ENCODE measurements at places on chromosomes 6 and 20.
A peak's percentile ranks its signal among the peaks of the same experiment; 100 is the strongest.

GRCh38 chr6:137982418-137983189, 115.5 kb downstream of the TNFAIP3 start:
- H3K27ac ChIP-seq: no peak overlapping the region
- H3K4me1 ChIP-seq: no peaks in the 10 kb centered on the region
- DNase-seq: no peak
- no peaks in the 10 kb centered on the region for H3K27me3 ChIP-seq
- no peak overlapping the region for H3K4me3 ChIP-seq
- H3K36me3 ChIP-seq: no peaks in the 10 kb centered on the region

DNA sequence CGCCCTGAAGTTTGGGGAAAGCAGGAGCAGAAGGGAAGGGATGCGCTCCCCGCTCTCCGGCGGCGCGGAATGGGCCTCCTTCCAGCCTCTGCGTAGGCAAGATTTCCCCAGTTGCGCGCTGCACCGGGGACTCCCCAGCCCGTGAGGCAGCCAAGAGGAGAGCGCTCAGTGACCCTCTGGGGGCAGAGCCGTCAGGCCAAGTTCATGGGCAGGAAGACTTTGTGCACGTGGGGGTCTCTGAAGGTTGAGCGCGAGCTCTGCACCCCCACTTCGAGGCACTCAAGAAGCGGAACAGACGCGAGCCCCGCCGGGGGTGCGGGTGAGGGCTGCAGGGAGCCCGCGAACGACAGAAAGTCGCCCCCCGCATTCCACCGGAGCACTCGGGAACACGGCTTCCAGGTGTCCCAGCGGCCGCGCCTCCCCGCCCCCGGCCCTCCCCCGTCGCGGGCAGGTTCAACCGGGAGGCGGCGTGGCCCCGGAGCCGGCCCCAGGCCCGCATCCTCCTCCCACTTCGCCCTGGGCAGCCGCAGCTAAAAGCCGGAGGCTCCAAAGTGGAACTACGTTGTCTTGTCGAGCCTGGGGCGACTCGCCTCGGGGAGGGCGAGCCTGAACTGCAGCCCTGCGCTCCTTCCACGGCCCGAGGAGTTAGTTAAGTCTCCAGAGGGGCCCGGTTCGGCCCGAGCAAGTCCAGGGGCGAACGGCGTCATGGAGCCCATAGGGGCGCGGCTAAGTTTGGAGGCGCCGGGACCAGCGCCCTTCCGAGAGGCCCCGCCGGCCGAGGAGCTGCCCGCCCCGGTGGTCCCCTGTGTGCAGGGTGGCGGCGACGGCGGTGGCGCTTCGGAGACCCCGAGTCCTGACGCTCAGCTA, at the start of gene PPP1R3G:
TSS of gene PPP1R3G (plus strand) at position 561 of the 867 bp plus-strand sequence. CDS start at position 706, 145 bp downstream.
- peak; percentile 12 for DNase-seq
- no peak within 1 kb of the TSS for H3K27ac ChIP-seq
- peak within 1 kb of the TSS; percentile 88 for H3K4me3 ChIP-seq
- H3K4me1 ChIP-seq: peaks cover 14% of the 10 kb centered on the region

DNA sequence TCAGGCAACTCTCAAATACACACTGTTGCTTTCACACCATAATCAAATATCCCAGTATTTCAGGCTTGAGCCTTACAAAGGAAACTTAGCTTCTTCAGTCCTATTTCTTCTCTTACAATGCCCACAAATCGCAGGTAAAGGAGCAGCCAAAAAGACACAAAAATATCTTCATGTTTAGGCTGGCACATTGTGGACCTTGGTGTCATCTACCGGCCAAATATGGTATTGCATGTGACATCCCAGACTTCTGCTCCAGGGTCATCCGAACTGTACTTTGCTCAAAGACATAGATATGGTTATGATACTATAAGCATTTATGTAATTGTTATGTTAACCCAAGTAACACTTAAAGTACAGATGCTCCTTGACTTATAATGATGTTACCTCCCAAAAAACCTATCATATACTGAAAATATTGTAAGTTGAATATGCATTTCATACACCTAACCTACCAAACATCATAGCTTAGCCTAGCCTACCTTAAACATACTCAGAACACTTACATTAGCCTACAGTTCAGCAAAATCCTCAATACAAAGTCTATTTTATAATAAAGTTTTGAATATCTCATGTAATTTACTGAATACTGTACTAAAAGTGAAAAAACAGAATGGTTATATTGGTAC, 4.6 kb downstream of the OR2H2 start:
- peak; percentile 57 for DNase-seq
- H3K36me3 ChIP-seq: no peaks in the 10 kb centered on the region
- H3K4me3 ChIP-seq: no peak overlapping the region
- H3K27ac ChIP-seq: no peak overlapping the region

GRCh38 chr6:151375833-151376232, 15.5 kb downstream of the ZBTB2 start:
- DNase-seq: no peak
- peaks cover 6% of the 10 kb centered on the region for H3K36me3 ChIP-seq

- no peak overlapping the region for H3K4me3 ChIP-seq
- DNase-seq: no peak
- no peaks in the 10 kb centered on the region for H3K27me3 ChIP-seq
- no peak overlapping the region for H3K27ac ChIP-seq
These were observed 79.4 kb downstream of the FOXC1 start for GRCh38 chr6:1689141-1689540.

- H3K27ac ChIP-seq: no peak overlapping the region
- no peak overlapping the region for H3K4me3 ChIP-seq
- DNase-seq: no peak
These were observed 96.9 kb upstream of the ARMC2 start for GRCh38 chr6:108751282-108751681.

- no peak overlapping the region for H3K4me3 ChIP-seq
- no peaks in the 10 kb centered on the region for H3K36me3 ChIP-seq
- no peak overlapping the region for H3K27ac ChIP-seq
- peaks cover 10% of the 10 kb centered on the region for H3K27me3 ChIP-seq
- DNase-seq: no peak
These were observed 24.0 kb upstream of the MLN start for GRCh38 chr6:33827546-33828451.

DNA sequence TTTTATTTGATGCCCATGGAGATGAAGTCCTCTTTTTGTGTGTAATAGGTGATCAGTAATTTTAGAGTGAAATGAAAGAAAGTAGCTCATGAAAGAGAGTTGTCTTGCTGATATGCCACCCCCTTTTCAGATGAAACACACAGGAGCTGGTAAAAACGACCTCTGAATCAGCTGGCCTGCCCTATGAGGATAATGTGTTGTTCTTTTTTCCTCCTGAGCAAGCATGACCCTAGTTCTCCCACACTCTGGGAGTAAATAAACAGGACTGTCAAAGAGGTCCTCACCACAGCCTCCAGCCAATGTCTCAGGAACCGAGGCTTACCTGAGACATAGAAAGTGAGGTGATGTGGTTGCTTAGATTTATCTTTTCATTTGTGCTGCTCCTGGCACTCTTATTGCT, 29.5 kb downstream of the GPX5 start:
- DNase-seq: no peak
- peaks cover 21% of the 10 kb centered on the region for H3K4me1 ChIP-seq
- no peaks in the 10 kb centered on the region for H3K36me3 ChIP-seq
- no peak overlapping the region for H3K27ac ChIP-seq
- H3K4me3 ChIP-seq: no peak overlapping the region
- H3K27me3 ChIP-seq: peaks cover 11% of the 10 kb centered on the region

DNA sequence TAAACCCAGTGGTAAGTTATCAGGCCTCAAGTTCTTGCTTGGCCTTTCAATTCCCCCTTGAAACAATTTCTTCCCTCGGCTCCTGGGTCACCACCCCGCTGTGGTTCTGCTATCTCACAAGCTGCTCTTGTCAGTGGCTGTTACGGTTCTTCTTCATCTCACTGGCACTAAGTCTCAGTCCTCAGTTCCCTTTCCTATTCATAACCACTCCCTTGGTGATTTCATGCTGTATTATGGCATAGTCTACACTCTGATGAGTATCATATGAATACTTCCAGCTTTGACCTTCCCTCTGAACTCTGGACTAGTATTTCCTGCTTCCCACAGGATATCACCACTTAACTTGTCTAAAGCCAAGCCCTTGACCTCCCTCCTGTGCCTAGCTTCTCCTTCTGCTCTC, 7.9 kb downstream of the TAAR1 start:
- no peak overlapping the region for H3K27ac ChIP-seq
- no peaks in the 10 kb centered on the region for H3K27me3 ChIP-seq
- H3K4me1 ChIP-seq: no peaks in the 10 kb centered on the region
- no peak overlapping the region for H3K4me3 ChIP-seq
- no peak for DNase-seq
- H3K36me3 ChIP-seq: no peaks in the 10 kb centered on the region

GRCh38 chr6:30102414-30102969, 10.4 kb downstream of the TRIM31 start:
- H3K27me3 ChIP-seq: peaks cover 96% of the 10 kb centered on the region
- peak overlapping the region; percentile 88 for H3K4me3 ChIP-seq
- no peak overlapping the region for H3K27ac ChIP-seq
- H3K36me3 ChIP-seq: no peaks in the 10 kb centered on the region

GRCh38 chr6:10144772-10145171, 270.1 kb downstream of the TFAP2A start:
- H3K27me3 ChIP-seq: no peaks in the 10 kb centered on the region
- peaks cover 22% of the 10 kb centered on the region for H3K4me1 ChIP-seq
- H3K4me3 ChIP-seq: no peak overlapping the region
- no peaks in the 10 kb centered on the region for H3K36me3 ChIP-seq
- no peak for DNase-seq

DNA sequence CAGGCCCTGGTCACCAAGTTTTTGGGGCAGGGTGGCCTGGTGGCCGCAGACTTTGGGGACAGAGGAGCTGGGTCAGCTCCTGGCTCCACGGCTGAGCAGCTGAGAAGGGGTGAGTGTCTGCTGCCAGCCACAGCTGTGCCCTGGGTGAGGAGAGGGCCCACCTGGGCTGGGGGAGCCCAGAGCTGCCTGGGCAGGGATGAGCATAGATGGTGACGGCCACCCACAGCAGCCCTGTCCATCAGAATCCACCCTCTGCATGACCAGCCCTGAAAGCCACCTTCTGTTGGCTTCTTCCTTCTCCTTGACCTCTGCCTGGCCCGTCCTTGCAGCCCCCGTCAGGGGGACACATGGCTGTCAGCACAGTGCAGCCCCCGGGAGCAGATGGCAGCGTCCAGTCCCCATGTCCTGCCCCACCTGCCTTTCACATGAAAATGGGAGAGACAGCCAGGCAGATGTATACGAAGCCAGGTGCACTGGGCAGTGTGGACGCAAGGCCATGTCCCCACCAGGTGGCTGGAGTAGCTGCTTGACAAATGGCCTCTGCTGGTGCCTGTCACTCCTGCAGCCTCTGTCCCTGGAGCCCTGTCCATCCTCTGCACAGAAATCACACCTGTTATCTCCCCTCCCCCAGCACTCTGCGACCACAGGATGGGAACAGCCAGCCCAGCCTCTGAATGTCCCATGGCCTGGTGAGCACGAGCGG, 220.8 kb downstream of the PREX1 start:
- no peak overlapping the region for H3K4me3 ChIP-seq
- no peaks in the 10 kb centered on the region for H3K36me3 ChIP-seq
- DNase-seq: no peak
- H3K27me3 ChIP-seq: no peaks in the 10 kb centered on the region
- no peak overlapping the region for H3K27ac ChIP-seq

GRCh38 chr6:106090001-106090400, 3.9 kb downstream of the PRDM1 start:
- H3K4me1 ChIP-seq: peaks cover 37% of the 10 kb centered on the region
- no peak overlapping the region for H3K27ac ChIP-seq
- H3K27me3 ChIP-seq: peaks cover 48% of the 10 kb centered on the region
- no peaks in the 10 kb centered on the region for H3K36me3 ChIP-seq

DNA sequence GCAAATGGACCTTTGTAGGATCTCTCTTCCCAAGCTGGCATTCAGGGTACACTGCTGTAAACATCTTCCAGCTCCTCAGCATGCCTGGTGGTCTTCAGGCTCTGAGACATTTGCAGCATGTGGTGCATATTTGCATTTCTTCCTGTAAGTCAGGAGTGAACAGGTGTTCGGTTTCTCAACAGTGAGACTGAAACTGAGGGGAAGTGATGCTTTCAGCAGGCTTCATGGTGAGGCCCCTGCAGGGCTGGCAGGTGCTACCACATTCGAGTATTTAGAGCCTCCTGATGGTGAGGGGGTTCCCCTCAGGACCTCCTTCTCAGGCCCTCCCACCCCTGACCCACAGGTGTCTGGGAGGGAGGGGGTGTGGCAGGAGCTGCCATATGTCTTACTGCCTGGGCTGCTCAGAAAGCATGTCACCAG, 15.1 kb downstream of the MYBL2 start:
- DNase-seq: no peak
- H3K27me3 ChIP-seq: no peaks in the 10 kb centered on the region
- H3K36me3 ChIP-seq: peaks cover 9% of the 10 kb centered on the region
- no peak overlapping the region for H3K27ac ChIP-seq
- peaks cover 4% of the 10 kb centered on the region for H3K4me1 ChIP-seq
- no peak overlapping the region for H3K4me3 ChIP-seq

DNA sequence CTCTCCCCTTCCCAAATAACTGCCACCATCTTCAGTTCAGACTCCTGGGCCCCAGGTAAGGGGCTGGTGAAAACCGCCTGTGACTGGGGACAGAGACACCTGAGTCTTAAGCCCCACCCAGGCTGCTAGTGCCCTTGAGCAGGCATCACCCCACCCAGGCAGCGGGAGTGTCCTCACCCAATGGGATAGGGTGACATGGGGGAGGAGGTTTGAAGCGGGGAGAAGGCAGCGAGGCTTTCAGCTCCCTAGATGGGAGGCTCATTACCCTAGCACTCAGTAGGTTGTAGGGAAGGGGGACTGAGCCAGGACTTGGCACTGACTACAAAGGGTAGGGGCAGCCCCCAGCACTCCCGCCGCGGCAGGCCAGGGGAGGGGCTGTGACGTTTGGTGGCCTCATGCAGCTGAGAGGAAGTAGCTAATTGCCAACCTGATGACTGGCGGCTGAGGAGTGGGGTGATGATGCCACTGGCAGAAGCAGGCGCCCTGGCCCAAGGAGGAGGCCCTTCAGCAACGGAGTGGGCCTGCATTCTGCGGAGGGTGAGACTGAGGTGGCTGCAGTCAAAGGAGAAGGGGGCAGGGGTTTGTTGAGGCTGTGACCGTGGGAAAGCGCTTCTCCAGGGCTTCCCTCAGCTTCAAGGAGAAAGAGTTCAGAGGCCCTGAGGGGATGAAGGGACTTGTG, 126.9 kb downstream of the MRPL14 start:
- peak overlapping the region; percentile 23 for H3K4me3 ChIP-seq
- peaks cover 50% of the 10 kb centered on the region for H3K27me3 ChIP-seq
- H3K4me1 ChIP-seq: peaks cover 19% of the 10 kb centered on the region
- H3K36me3 ChIP-seq: no peaks in the 10 kb centered on the region

DNA sequence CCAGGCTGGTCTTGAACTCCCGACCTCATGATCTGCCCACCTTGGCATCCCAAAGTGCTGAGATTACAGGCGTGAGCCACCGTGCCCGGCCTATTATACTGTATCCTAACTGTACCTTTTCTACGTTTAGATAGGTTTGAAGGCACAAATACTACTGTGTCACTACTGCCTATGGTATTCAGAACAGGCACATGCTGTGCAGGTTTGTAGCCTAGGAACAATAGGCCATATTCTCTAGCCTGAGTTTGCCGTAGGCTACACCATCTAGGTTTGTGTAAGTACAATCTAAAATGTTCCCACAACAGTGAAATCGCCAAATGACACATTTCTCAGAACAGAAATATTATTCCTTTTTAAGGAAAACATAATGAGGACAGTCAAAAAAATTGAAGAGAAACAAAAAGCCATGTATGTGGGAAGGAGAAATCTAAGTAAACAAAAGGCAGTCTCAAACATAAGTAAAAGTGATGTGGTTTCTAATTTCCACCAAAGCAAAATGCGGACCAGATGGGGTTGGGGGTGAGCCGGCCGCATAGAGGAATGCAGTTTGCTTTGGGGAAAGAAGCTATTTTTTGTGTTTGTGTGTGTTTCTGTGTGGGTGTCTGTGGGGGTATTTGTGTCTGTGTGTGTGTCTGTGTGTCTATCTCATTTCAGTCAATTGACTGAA, 192.6 kb upstream of the SALL4 start:
- peak overlapping the region; percentile 5 for H3K27ac ChIP-seq
- H3K4me3 ChIP-seq: no peak overlapping the region
- peaks cover 13% of the 10 kb centered on the region for H3K4me1 ChIP-seq
